ENCODE measurements at places on chromosomes 6 and 20.

DNA sequence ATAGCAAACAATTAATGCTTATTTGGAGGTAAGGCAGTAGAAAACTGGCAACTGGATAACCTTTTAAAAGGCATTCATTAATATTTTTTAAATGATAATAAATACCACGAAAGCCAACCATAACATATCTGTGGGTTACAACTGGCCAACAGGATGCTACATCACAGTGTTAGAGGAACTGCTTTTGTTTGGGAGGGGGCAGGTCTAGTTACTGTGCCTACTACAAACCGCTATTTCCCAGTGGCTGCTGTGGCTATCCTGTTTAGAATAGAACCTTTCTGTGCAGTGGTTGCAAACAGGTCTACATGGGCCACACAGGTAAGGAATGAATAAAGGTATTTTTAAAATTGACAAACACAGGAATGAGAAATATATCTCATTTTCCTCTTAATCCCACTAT, 976 bp downstream of the PIGT start:
- DNase-seq, result no peak

GRCh38 chr20:50308513-50309279, 118.1 kb downstream of the CEBPB start:
- no peak for DNase-seq

DNA sequence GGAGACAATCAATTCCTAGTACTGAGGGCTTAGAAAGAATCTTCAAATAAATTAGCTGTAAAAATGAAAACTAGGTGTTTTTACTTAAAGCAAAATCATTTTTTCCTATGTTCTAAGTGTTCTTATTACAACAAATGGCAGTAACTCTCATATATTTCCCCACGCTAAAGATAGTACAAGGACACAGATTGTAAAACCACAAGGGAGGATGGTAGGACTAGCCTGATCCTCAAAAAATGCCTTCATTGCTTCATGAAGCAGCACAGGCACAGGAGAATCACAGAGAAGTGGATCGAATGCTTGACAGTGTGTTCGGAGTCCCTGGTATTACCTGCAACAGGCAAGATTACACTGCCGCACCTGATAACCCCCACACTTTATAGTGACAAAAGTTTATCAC, 58.5 kb downstream of the SAMD3 start:
- no peak for DNase-seq

GRCh38 chr20:24935140-24935539, 13.9 kb upstream of the CST7 start:
- DNase-seq, result no peak

GRCh38 chr20:63807654-63808053, 23.4 kb downstream of the ZBTB46 start:
- no peak for DNase-seq

- no peak for DNase-seq
Measured at GRCh38 chr6:39035681-39036080, 12.9 kb upstream of the GLP1R start.

GRCh38 chr20:13264907-13265306, 43.8 kb downstream of the ISM1 start:
- no peak for DNase-seq

DNA sequence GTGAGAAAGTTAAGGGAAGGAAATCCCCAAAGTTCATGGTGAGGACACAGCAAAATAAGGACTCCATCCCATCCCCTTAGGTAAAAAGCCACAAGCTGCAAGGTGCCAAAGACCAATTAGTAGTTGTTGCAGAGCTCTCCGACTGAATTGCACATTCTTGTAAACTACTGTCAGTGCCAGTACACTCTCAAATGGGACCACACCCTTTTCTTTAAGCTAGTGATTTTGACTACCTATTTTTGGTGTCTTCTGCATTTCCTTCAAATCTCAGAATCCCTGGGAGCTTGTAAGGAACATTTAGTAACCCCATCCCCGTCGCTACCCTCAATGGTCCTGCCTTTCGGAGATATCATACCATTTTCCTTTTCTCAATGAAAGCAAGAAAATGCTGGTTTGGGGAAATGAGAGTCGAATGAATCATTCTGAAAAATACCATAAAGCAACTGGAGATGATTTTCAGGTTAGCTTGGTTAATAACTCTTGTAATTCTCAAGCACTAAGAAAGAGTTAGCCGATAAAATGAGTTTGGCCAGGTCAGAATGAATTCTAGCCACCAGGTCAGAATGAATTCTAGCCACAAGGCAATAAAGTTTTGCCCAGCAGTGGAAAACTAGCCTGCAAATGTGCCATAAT, 5.2 kb upstream of the HMGN3 start:
- no peak for DNase-seq
